ENCODE measurements at places on chromosomes 7 and 10.

DNA sequence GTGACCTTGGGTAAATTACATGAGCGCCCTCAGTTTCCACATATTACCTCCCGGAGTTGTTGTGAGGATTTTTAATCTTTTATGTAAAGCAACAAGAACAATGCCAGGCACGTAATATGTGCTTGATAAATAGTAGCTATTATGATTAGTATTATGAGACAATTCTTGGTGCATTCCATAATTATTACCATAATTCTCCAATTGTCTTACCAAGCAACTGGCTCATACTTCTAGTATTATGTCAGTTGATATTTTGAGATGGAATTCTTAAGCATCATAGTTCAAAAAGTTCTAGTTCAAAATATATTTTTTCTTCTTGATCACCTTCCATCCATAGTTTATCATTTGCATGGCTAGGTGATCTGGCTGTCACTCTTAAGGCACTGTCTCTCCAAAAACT is 259.0 kb downstream of the BBS9 start:
- peak; percentile 27 for DNase-seq

DNA sequence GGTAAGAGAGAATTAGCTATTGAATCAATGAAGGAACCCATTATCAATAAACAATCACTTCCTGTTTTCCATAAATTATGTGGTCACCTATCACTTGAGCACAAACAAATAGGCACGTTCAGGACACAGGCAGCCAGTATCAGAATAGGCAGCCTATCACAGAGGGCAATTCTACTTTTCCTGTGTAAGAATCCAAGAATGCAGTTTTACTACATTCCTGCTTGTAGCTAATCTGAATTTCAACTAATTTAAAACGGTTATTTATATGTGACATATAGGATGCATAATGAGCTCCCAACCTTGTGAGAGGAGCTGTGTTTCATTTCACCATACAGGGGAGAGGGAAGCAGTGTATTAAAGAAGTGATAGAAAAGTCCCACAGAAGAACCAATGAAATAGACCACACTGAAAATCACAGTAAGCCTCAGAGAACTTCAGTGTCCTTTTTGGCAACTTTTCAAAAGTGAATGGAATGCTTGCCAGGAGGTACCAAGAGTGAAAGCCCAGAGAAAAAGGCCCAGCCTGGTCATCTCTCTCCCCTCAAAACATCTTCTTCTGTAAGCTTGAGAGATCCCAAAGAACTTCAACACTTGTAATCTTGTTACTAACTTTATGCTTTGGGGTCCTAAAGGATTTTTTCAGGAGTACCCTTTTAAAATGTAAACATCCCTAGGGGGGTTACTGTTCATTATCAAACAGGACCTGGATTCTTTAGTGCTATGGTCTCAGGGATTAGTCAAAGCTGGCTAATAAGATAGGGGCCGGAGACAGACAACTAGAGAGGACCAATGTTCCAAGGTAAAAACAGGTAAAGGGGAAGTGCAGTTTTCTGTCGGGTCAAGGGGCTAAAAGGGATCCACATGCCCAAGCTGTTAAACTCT is 1.3 kb downstream of the IMMP2L start:
- DNase-seq, result peak; percentile 65

GRCh38 chr10:103111031-103111917 is 81.8 kb downstream of the NT5C2 start:
- DNase-seq, result peak; percentile 14

DNA sequence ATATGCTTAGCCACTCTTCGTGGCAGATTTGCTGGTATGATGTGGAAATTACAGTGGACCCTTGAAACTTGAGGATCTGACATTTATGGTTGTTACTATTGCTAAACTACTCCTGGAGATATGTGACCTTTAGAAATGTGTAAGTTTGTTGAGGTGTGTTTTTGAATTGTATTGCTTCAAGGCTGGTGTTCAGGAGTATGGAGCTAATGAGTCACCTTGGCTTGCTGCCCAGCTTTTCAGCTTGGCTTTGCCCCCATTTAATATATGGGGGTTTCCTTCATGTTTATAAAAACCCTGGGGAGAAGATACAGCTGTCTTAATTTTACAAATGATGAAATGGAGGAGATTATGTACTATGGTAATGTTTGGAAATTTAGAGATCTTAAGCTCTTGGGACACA is 11.6 kb downstream of the HBP1 start:
- DNase-seq, result peak; percentile 62

DNA sequence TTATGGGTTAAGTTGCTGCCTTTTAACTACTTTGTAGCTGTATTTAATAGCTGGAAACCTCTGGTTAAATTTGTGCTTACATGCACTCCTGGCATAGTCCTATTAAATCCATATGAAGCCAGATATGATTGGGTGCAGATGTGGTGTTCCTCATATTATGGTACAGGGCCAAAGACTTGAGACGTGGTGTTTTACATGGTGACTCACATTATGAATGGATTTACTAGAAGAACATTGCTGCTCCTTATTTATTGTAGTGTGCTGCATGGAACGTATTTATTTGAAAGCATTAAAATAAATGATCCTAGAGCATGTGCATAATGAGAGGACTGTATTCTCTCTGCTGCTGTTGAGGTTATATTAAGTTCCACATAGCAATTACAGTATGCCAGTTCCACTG is 224.1 kb downstream of the SLC25A13 start:
- DNase-seq, result peak; percentile 61

DNA sequence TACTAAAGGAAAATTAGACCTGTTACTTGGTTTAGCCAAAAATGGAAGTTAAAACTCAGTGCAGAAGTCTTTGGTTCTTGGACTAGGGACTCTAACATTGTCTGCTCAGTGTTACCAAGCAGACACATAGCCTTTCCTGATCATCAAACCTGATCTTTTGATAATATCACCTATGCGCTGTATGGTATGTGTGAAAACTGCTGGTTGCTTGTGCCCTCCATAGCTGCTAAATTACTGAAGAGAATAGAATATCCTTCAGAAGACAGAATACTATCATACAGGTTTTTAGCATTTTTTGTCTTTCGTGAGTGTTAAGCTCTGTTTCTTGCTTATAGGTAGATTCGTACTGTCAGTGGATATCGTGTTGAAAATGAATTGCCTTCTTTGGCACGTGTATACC is 68.7 kb downstream of the ST7 start:
- DNase-seq, result no peak

DNA sequence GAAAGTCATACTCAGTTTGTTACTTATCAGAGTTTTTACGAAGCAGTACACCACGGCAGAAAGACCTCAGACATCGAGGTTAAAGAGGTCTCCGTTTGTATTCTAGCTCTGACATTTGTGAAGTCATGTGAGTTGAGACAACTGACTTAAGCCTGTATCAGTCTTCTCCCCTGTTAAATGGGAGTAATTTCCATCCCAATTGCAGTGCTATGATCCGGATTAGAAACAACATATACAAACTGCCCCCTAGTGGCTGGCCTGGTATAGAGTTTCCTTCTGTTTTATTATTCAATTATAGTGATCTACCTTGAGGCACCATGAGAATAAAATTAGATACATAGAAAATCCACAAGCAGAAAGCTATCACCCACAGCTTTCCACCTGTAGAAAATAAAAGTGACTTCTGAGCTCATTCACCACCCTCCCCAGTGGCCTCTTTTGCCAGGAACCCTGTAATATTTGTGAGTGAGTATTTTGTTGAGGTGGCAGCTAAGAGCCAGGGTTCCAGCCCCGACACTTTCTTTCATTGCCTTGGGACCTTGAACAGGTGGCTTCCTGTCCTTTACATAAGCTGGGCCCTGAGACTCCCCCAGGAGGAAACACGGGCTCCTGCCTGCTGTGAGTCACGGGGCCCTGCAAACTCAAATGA is 607.2 kb upstream of the MGMT start:
- DNase-seq, result peak; percentile 47

DNA sequence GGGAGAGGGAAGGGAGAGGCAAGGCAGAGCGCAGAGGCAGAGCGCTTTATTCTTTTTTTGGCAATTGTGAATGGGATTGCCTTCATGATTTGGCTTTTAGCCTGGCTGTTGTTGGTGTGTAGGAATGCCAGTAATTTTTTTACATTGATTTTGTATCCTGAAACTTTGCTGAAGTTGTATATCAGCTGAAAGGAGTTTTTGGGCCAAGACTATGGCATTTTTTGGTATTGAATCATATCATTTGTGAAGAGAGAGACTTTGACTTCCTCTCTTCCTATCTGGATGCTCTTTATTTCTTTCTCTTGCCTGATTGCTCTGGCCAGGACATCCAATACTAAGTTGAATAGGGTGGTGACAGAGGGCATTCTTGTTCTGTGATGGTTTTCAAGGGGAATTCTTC is 291.3 kb downstream of the REEP3 start:
- peak; percentile 82 for DNase-seq

GRCh38 chr10:7756360-7756992 is 31.3 kb downstream of the KIN start:
- DNase-seq, result peak; percentile 21

DNA sequence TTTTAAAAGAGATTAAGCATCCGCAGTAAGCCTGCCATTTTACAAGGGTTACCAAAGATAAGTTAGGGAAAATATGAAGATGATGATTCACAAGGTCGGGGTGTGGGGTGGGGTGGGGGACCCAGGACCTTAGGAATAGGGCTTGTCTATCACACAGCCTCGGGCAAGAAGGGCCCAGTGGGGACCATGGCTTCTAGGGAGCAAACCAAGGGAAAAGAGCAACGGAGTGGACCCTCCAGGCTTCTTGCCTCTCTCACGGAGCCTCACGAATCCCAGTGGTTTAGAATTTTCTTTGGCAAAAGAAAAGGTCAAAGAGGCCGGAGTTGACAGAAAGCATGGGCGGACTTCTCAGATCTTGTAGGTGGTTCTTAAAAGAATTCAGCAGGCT is 1.3 kb downstream of the PRKCQ start:
- no peak for DNase-seq

DNA sequence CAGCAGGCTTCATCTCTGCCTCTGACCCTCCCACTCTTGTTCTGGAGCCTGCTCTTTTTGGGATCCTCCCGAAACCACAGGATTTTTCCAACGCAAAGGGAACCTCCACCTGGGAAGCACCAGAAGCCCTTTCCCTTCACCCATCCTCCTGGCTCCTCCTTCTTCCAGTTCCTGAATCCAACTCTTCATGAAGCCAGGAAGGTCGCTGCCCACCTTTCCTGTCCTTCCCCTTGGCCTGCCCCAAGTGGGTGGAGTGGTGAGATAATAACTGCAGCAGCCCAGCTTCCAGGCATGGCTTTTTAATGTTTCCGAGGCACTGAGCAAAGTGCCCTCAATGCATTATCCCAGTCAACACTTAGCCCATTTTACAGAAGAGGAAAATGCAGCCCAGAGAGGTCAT is 70.8 kb upstream of the EEPD1 start:
- DNase-seq, result no peak

GRCh38 chr7:155053002-155053401 is 17.1 kb upstream of the HTR5A start:
- DNase-seq, result no peak
